ENCODE measurements at places on chromosomes 3 and 15. TPM values are rescaled to one million over a fixed set of nuclear protein-coding genes. Genes with fewer than 3 reads are reported as not detected.

Gene BTLA
- not detected for total RNA-seq

GRCh38 chr3:183354325-183354831 is 74.0 kb downstream of the MCF2L2 start:
- no peak for DNase-seq

Gene MAP1A
- total RNA-seq = 2.1 TPM

- no peak for DNase-seq
Observed at GRCh38 chr3:73801444-73801843, 176.7 kb upstream of the PDZRN3 start.

GRCh38 chr3:156838035-156838434 is 11.9 kb downstream of the LEKR1 start:
- DNase-seq = no peak

DNA sequence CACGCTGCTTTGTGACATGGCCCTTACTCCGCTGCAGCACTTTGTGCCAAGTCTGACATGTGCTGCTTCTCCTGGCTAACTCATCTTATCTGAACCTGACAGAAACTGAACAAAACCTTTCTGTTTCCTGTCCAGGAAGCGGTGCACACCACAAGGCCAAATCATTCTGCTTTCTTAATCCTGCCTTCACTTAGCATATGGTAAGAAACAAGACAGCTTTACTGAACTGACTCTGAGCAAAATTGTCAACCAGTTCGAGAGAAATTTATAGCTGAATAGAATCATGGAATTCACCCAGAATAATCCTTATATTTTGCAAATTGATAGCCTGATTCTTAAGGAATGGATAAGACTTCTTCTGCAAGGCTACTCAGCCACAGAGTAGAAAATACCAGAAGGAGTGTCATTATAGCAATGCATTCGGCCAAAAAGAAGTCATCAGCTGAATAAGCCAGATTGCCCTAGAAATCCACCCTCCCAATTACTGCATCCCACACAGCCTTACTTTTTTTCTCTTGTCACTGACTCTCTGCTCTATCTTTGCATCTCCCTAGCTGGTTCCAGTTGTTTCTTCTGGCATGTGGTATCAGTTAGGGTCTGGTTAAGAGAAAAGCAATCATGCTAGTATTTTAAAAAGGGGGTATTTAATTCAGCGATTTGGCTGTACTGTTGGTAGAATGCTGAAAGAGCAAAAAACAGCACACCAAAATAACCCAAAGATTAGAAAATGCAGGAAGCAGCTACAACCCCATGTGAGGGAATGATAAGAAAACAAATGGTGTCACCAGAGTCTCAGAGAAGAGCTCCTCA is 41.6 kb upstream of the STRIT1 start:
- no peak for DNase-seq

DNA sequence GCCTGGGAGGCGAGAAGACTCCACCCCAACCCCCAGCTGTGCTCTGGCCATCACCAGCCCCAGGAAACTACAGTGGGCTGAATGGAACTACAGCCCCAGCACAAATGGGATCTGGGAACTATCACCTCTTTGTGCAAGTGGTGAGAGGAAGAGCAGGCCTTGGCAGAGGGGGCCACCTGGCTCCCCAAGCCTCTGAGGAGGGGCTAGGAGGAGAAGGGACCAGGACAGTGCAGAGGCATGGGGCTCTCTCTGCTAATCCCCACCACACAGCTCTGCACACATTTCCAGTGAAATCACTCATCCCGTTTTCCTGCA is 31.6 kb downstream of the KY start:
- DNase-seq = no peak

DNA sequence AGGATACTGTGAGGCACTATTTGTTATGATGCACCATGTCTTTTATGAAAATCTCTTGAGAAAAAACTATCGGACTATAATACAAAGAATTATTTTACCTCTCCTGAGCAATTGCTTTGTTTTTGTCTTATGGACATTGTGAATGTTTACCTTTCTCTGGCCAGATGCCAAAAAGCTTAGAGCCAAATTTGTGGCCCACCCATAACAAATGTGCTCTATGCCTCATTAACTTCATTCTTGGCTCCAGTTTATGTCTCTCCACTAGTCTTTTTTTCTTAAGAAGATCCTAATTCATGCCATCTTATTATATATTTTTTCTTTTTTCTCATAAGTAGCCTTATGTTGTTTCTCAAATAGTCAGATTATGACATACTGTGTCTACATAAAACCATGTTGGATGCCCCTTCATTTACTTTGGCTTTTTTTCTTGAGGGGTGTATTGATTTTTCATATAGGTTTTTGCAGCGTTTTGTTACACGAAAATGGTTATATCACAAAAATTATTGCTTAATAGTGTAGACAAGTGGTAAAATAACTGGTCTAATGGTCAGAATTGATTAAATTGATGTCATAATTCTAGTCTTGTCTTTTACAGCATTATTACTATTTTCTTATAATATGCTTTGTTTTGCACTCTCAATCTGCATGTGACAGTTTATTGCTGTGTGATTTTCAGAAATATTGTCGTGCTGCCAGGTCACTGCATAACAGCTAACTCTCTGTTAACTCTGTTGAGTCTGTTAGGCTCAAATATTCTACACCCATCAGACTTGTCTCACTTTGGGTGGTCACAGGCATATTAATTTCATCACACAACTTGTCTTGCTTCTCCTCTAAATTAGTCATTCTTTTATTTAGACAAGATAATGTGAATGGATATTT is 18.2 kb downstream of the SENP8 start:
- DNase-seq = no peak

DNA sequence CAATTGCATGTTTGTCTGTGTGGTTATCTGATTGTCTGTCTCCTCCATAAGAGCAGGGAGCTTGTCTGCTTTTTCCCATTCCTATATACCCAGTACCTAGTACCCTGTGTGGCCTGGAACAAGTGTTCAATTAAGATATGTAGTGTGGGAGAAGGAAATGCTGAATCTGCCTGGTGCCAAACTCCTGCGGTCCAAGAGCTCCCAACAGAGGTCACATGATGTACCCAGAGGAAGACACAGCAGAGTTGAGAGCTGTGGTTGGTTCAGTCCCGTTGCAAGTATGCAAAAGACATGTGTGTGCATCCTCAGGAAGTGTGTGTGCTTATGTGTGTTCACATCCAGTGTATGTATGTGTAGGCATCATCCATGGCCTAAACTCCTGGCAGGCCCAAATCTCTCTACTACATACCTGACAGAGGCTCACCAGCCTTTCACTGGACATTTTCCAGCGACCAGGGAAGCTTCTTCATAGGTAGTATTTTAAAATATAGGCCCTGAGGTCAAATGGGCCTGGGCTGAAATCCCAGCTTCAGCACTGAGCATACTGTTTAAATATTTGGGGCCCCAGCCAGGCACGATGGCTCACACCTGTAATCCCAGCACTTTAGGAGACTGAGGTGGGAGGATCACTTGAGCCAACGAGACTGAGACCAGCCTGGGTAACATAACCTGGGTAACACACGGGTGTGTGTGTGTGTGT is 34.0 kb upstream of the ITGA11 start:
- DNase-seq = no peak

Gene TRPM1
- total RNA-seq = not detected

DNA sequence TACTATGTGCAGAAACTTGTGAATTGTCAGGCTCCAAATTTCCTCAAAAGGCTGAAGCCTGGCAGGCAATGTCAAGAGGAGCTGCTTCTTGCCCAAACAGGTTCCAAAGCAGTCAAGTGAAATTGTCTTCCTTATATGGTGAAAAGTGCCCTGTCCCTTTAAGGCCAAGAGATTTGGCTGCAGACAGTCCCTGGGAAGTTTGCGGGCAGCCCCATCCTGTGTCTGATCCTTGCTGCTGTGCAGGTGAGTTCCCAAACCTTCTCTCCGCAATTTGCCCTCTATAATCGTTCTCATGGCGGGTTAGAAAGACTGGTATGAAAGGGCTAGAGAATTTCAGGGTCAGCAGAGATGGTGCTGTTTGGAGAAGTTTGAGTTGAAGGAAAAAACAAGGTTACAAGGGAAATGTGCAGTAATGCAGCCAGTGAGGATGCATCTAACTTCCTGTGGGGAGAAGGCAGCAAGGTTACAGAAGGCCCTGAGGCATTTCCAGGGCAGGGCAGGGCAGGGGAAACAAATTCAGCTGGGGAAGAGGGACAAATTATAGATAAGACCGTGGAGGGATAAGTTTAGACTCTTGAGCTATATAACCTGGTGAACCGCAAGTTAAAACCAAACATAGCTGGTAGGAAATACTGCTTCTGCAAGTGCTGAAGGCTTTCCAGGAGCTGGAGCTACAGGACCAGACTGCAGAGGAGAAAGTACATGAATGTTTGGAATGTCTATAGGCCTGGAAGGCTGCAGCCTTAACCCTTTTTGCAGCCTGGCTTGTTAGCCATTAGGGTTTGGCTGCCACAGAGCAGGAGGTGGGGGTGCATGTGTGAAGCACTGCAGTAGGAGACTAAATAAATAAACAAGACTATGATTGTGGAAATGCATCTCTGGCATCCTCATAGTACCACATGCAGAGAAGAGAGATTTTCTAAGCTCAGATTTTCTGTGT is 256.2 kb upstream of the IL12A start:
- DNase-seq = peak; percentile 69

Data from PC-9 (cell line).